Stimulated activated CD4-positive, alpha-beta T cell treated with anti-CD3 and anti-CD28 coated beads, Interleukin-4, amount 100 ng/mL, for 24 hours (primary cell): ENCODE measurements at places on chromosomes 12 and 14.

- no peak for DNase-seq
Measured at GRCh38 chr14:104685216-104685997, 4.0 kb upstream of the INF2 start.

- no peak for DNase-seq
Measured at GRCh38 chr14:74919421-74920165, 3.5 kb downstream of the RPS6KL1 start.

DNA sequence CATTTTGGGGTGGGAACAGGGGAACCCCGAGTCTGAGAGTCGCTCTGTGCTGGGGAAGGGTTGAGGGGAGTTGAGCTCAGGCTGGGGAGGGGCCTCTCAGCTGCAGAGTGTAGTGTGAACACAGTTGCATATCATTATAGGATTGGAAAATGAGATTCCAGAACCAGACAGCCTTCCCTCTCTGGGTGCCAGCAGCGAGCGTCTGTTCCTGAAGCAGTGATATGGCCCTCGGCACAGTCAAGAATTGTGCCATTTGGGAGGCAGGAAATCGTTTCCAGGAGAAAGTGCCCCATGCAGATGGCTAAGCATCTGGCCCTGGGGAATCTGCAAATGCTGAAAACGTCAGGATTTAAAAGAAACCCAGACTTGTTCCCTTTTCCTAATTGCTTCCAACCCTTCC lies 70.4 kb upstream of the SFSWAP start:
- DNase-seq: no peak

GRCh38 chr12:76786986-76787385 lies 23.1 kb downstream of the ZDHHC17 start:
- DNase-seq: no peak

DNA sequence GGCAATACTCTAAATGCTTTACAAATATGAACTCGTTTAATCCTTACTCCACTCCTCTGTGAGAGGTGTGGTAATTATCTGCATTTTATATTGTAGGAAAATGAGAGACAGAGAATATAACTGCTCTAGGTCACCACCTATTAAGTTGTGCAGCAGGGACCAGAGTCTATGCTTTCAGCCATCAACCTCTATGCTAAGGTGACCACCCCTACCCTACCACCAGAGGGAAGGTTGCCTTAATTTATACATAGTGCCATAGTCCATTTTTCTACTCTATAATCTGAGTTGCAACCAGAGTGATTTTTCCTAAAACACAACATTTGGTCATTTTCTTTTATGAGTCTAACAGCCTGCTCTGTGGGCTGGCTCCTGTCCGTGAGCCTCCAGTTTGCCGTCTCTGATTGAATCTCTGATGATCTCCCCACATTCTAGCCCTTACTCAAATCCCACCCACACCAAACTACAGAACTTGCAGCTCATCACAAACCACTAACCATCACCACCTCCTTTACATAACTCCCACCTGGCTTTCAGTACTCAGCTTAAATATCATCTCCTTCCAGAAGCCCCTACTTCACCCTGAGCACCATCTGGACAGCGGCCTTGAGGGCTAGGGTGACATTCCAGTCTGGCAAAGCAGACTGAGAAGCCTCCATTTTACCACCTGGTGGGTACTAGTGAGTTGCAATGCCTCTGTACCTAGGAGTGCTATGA lies 126.6 kb downstream of the PPM1H start:
- DNase-seq: no peak

GRCh38 chr12:40557980-40558379 lies 134.3 kb upstream of the CNTN1 start:
- DNase-seq: no peak

DNA sequence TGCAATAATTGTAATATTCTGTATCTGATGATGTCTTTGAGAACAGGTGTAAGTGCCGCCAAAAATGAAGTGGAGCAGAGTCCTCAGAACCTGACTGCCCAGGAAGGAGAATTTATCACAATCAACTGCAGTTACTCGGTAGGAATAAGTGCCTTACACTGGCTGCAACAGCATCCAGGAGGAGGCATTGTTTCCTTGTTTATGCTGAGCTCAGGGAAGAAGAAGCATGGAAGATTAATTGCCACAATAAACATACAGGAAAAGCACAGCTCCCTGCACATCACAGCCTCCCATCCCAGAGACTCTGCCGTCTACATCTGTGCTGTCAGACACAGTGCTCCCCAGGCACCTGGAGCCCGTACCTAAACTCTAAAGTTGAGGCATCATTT lies 268.7 kb downstream of the DAD1 start:
- no peak for DNase-seq

- DNase-seq: no peak
Measured at GRCh38 chr14:54322701-54323337, 74.0 kb upstream of the CDKN3 start.

GRCh38 chr12:30197392-30198057 lies 413.8 kb upstream of the TMTC1 start:
- no peak for DNase-seq

GRCh38 chr12:50081096-50081808 lies 3.9 kb upstream of the SMARCD1 start:
- DNase-seq: no peak

- no peak for DNase-seq
Measured at GRCh38 chr12:98106031-98106683, 409.2 kb upstream of the TMPO start.

GRCh38 chr14:51884086-51884927 lies 23.9 kb downstream of the GNG2 start:
- DNase-seq: no peak

GRCh38 chr12:51973560-51973959 lies 22.1 kb downstream of the ACVR1B start:
- DNase-seq: no peak

- no peak for DNase-seq
Measured at GRCh38 chr12:115763376-115763775, 514.1 kb downstream of the MED13L start.

- DNase-seq: no peak
Measured at GRCh38 chr14:89406941-89407340, 10.1 kb downstream of the FOXN3 start.

- DNase-seq: no peak
Measured at GRCh38 chr12:3636328-3636727, 116.6 kb downstream of the CRACR2A start.

DNA sequence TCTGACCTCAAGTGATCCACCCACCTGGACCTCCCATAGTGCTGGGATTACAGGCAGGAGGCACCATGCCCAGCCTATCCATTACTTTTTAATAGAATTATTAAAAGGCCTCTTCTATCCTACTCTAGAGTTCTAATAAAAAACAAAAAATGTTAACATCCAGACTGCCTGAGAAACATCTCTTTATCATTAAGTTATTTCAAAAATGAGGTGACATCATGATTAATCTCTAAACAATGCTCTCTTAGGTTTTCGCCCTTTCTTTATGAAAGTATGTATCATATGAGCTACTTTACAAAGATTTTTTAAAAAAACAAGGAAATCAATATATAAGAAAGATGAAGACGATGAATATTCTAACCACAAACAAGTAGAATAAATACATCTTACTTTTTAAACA lies 52.6 kb downstream of the FGD6 start:
- DNase-seq: no peak

DNA sequence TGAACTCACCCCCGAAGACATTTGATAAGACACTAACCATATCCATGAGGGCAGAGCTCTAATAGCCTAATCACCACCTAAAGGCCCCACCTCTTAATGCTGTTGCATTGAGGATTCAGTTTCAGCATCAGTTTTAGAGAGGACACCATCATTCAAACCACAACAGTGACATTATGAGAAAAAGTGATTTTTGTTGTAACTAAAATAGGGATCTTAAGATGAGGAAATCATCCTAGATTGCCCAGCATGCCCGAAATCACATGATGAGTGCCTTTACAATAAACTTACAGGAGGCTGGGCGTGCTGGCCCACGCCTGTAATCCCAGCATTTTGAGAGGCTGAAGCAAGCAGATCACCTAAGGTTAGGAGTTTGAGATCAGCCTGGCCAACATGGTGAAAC lies 9.7 kb upstream of the GLT1D1 start:
- DNase-seq: no peak

- DNase-seq: no peak
Measured at GRCh38 chr14:31216359-31216758, 8.8 kb upstream of the HECTD1 start.

DNA sequence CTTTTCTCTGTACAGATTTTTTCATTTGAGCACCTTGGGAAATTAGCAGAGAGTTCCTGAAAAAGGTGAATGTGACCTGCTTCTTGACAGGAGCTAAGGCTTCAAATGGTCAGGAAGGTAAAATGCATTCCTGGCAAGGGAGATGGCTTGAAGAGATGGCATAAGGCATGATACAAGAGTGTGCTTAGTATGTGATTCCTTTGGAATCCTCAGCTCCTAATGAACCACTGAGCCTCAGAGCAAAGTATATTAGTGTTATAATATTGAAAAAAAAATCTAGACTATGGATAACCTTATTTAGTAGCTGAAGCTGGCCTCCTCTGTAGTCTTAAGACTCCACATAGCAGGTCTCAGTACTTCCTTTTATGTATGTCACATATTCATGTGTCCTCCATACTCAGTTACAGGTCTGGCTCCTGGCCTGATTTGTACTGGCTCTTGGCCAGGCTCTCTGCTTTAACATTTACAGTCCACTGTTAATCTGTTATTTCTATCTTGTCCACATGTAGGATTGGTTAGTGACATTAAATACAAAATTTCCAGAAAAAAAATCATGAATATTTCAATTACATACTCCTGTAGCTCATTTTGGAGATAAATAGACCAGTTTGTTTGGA lies 17.9 kb downstream of the TOGARAM1 start:
- DNase-seq: no peak

DNA sequence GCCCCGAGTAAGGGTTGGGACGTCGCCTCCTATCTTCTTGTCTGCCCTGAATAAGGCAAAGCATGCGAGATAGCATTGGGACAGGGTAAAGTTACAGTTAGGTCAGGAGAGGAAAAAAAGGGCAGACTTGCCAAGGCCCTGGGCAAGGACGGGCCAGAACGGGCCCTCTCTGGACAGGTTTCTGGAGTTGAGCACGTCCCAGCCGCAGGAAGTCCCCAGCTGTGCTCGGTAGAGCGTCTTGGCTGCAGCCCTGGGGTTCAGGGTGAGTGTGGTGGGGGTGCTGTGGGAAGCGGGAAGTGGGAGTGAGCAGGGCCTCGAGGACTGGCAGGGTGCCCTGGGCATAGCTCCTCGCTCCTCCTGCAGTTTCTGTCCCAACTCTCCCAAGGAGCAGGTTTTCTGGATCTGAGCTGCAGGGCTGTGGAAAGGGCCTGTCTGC lies 5.4 kb downstream of the RPS6KL1 start:
- DNase-seq: no peak

- no peak for DNase-seq
Measured at GRCh38 chr12:94849411-94849976, 154.0 kb downstream of the NDUFA12 start.

- no peak for DNase-seq
Measured at GRCh38 chr12:5484426-5484825, 52.5 kb downstream of the NTF3 start.

GRCh38 chr12:1059162-1059561 lies 68.1 kb downstream of the ERC1 start:
- no peak for DNase-seq

GRCh38 chr12:5008661-5009060 lies 35.0 kb upstream of the KCNA5 start:
- no peak for DNase-seq

- no peak for DNase-seq
Measured at GRCh38 chr12:16602412-16602811, 3.5 kb downstream of the LMO3 start.

DNA sequence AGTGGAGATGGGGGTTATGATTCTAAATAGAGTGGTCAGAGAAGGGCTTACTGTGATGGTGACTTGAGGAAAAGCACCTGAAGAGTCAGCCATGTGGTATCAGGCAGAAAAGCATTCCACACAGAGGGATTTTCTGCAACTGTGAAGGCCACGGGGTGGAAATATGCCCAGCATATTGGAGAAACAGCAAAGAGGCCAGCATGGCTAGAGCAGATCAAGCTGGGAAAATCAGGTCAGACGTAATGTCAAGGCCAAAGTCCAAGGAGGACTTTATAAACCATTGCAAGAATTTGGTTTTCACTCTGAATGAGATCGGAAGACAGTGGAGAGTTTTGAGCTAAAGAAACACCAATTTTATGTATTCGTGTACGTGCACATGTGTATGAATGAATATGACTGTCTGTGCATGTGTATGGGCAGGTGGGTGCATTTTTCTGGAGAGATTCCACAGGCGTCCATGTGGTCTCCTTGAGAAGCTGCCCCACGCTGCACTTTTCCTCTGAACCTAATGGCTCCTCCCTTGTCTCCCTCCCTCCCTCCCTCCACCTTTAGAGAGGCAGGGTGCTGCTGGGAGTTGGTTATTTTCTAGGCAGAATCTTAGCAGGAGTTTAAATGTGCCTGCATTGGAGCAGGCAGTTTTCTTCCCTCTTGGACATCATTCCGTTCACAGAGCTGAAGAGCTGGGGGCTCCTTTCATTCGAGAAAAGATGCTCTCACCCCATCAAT lies 97.4 kb upstream of the PPP4R3A start:
- no peak for DNase-seq

GRCh38 chr12:29656762-29657538 lies 126.8 kb downstream of the TMTC1 start:
- no peak for DNase-seq

DNA sequence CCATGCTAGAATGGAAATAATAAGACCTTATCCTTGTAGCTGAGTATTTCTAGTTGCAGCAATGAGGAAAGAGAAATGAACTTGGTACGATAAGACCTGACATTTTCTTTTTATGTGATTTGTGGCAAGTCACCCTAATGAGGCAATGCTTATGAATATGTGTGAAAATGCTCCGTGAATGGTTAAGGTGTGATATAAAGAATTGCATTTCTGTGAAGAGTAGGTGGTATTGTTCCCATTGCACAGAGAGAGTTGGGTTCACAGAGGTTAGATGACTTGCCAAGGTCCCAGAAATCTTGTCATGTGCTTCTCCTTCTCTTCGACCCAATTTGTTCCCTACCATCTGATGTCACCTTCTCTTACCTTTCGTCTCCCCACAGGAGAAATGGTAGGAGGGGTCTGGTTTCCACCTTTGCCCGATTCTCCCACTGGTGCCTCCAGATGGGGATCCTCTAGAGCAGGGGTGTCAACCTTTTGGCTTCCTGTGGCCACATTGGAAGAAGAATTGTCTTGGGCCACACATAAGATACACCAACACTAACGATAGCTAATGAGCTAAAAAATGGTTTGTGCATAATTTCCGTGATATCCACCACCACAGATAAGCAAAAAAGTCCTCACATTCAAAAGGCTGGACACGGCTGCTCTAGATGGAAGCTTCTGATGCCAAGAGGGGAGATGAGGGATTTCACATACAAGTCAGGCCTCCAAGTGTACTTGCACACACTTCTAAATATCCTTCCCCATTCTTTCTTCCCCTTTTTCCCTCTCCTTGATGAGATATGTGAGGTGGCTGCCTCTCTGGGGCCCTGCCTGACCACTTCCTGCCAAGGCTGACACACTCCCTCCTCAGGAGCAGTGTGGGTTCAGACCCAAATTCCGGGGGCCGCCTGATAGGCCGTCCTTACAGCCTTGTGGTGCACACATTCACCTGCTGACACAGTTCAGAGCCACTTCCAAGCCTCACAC lies 96.1 kb downstream of the PLXNC1 start:
- peak; percentile 38 for DNase-seq

GRCh38 chr14:69096781-69097475 lies 56.0 kb downstream of the DCAF5 start:
- DNase-seq: no peak

GRCh38 chr12:131350943-131351318 lies 360.0 kb upstream of the SFSWAP start:
- DNase-seq: no peak

GRCh38 chr12:122054842-122055520 lies 23.6 kb upstream of the MLXIP start:
- no peak for DNase-seq
